Activated naive CD4-positive, alpha-beta T cell treated with anti-CD3 and anti-CD28 coated beads for 36 hours (primary cell): ENCODE measurements at places on chromosomes 6 and 20.
A peak's percentile ranks its signal among the peaks of the same experiment; 100 is the strongest.

DNA sequence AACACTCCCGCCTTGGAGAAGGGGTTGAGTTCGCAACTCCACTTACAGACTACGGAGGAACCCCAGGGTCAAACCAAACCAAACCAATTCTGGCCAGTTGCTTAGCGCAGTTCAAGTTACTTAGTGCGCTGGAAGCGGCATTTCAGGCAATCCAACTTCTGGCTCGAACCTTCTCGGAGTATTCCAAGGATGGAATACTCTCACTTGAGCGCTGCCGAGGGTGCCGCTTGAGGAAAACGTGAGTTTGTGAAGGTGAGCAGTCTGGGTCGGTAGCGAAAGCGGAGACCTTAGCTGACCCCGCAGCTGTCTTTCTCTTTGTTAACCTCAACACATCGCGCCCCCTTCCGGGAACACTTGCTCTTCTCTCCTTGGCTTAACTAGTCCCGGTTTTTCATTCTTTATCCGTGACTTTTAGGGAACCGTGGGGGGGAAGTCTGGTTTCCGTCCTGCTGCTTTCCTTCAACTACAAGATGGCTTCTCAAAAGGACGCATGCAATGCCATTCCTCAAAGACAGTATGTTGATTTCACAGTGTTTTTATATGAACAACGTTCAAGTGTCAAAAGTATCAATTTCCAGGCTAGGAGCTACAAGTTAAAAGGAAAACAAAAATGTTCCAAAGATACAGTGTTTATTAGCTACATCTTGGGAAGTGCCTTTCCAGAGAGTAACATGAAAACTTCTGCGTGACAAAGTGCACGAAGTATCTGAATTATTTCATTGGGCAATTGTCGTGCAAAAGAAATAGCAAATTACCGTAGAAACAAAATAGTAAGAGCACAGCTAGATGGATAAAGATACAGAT is 741 bp upstream of the PNISR start:
- DNase-seq: peak; percentile 83

GRCh38 chr20:12241065-12241464 is 323.4 kb downstream of the BTBD3 start:
- no peak for DNase-seq

DNA sequence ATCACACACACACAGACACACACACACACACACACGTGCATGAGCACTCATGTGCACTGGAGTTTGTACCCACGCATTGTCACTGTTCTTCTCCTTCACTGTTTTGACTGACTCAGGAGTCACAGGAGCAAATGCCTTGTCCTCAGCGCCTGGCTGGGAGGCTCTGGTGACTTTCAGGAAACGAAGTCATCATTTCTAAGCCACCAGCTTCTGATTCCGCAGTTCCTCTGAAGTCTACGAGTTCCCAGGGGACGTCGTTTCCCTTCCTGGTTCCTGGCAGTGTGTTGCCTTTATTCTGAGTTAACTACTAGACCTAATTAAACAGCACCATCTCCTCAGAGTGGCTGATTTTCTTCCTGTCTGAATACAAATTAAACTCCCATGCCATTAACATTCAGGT is 82.2 kb upstream of the PMEPA1 start:
- no peak for DNase-seq

DNA sequence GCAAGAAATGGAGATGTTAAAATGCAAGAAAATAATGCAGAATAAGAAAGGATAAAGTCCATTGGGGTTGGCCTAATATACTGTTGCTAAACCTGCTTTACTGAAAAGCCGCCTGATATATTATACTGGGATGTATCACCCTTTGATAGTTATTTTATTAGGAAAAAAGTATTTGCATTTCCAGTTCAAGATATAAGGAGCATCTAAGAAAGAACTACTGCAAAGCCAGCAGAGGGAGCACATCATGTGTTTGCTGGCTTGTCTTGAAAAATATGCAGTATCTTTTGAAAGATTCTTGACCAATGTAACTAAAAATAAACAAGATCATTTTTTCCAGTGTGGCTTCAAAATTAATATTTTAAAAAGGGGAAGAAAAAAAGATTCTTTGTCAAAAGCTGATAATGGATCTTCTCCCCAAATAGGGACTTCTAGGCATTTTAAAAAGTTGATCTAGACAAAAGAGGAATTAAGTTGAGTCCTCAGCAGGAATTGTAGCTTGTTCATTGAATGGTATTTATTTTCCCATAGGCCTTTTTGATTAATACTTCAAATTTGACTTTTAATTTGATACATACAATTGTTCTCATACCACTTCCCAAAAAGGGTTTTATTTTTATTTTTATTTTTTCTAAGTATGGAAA is 214.9 kb downstream of the ZFAND3 start:
- DNase-seq: peak; percentile 7

GRCh38 chr20:41483553-41483930 is 116.9 kb upstream of the EMILIN3 start:
- DNase-seq: no peak

GRCh38 chr6:30837870-30838269 is 46.4 kb upstream of the DDR1 start:
- no peak for DNase-seq

DNA sequence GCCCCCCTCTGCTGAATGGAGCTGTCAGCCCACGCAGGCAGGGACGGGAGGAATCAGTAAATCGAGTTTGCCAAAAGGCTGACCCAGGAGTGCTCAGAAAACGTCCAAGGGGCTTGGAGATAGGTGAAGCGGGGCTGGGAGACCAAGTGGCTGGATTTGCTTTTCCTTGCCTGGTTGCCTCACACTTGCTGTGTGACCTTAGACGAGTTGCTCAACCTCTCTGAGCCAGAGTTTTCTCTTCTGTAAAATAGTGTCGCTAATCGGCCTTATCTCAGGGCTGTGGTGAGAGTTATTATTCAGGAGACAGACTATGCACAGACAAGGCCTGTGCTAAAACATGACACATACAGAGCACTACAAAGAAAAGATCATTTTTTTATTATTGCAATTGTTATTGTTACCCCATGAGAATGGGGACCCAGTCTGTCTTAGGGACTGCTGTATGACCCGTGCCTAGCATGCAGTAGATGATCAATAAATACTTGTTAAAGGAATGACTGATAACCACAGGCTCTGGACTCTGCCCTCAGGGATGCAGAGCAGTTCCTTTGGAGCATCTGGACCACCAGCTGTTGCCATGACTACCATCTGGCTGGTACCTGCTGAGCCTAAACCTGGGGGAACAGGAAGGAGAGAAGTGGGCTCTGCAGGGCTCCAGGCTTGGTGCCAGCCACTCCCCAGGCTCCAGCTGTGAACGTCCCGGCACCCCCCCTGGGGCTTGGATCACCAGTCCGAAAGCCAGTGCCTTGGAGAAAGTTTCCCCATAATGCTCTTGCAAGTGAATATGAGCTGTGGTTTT is 901 bp downstream of the KCNK15 start:
- peak; percentile 9 for DNase-seq

GRCh38 chr6:130262008-130262407 is 39.3 kb upstream of the SAMD3 start:
- no peak for DNase-seq

DNA sequence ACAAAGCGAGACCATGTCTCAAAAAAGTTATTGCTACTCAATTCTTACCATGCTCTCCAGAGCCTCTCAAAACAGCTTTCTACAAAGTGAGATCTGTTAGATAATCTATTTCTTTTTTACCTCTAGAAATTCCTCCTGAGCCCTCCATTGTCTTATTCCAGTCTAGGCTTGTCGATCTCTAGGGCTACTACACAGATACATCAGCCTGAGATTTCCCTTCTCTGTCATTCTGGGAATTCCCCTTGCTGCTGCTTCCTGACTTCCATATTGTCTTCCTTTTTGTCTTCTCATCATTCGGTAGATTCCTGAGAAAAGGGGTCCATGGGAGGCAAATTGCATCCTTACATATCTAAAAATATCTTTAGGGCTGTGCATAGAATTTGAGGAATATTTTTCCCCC is 75.6 kb upstream of the GNRH2 start:
- no peak for DNase-seq

- no peak for DNase-seq
These were observed 804 bp downstream of the C6orf141 start for GRCh38 chr6:49551078-49551865.

DNA sequence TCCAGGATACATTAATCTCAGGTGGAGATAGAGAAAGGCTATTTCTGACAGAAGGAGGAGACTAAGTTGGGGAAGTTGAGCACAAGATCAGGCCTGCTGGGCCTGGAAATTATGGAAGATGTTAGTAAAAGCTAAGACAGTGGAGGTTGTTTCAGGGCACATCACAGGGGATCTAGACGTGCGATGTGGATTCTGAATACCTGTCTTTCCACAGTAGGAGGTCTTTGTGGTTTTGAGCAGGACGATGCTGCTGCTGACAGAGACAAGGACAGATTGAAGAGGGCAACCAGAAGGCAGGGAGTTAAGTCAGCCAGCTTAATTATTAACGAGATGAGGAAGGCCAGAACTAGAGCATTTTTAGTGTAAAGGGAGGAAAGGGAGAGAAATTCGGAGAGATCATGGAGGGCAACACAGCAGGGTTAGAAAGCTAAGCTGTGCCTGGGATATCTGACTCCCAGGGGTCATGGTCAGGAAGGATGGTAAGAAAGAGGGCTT is 384.9 kb downstream of the MAFB start:
- DNase-seq: no peak

GRCh38 chr20:20012541-20012940 is 4.6 kb upstream of the NAA20 start:
- no peak for DNase-seq

DNA sequence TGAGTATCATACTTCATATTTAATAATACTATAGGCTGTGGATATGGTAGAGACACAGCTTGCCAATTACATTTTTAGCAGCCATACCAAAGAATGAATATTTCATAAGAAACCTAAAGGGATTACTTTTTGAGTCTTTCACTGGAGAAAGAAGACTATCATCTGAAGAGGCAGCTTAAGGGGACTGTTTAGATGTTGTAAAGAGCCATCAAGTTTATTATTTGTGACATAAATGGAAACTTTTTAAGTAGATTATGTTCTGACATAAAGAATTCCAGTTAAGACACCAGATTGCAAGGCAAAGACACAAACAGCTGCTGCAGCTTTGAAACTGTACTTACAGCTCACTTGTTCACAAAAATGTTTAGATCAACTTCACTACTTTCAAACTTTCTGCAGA is 429.4 kb downstream of the TFAP2A start:
- DNase-seq: no peak

- DNase-seq: no peak
These were observed 53.6 kb downstream of the TAF4 start for GRCh38 chr20:62011938-62012534.

DNA sequence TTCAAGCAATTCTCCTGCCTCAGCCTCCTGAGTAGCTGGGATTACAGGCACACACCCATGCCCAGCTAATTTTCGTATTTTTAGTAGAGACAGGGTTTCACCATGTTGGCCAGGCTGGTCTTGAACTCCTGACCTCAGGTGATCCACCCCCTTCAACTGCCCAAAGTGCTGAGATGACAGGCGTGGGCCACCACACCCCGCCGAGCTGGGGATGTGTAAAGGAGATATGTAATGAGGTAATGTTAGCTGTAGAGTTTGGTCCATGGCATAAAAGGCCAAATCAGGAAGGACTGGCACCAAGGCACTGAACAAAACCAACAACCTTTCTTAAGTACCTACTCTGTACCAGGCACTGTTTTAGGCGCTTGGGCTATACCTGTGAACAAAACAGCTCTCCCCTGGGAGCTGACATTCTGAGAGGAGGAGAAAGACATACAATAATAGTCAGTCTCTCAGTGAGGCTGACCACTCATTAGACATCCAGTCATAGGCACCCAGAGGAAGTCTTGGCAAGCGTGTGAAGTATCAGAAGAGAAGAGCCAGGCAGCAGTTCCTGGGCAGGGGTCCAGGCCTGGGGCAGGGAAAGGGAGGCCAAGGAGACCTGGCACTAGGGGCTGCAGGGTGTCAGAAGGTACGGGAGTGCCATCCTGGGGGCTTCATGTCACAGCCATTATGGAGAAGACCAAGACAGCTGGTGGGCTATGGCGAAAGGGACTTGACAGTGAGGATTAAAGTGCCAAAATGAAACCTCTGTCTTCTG is 164.8 kb upstream of the DTNBP1 start:
- no peak for DNase-seq

GRCh38 chr6:22062807-22063408 is 233.9 kb downstream of the PRL start:
- peak; percentile 69 for DNase-seq

DNA sequence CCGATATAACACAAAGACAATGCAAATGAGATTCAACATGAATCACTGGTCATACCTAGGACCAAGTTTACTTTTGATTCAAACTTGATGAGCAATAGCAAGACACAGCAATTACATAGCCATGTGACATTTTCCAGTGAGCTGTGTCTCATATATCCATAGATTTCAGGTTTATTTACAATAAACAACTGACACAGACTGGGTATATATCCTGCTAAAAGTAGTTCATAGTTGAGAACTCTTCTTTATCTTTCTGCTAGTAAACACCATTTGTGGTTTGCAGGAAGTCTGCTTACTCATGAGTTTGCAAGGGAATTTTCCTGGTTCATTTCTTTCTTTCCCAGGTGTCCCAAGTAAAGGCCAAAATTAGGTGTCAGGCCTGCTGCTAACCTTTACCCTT is 343.4 kb downstream of the KIF16B start:
- no peak for DNase-seq

DNA sequence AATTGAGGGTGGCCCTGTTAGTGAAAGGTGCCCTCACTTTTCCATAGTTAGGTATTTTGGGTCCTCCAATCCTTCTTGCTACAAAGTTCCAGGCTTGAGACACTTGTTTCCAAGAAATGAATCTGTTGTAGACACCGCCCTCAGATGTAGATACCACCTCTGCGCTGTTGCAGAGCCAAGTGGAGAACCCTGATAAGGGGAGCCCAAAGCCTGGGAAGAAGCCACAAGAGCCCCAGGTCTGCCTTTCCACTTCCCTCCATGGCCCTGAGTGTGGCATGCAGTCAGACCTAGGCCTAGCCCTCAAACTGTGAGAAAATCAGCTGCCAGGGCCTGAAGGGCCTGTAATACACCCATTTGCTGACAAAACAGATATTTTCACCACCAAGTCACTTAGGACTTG is 37.1 kb downstream of the DTD1 start:
- DNase-seq: no peak

DNA sequence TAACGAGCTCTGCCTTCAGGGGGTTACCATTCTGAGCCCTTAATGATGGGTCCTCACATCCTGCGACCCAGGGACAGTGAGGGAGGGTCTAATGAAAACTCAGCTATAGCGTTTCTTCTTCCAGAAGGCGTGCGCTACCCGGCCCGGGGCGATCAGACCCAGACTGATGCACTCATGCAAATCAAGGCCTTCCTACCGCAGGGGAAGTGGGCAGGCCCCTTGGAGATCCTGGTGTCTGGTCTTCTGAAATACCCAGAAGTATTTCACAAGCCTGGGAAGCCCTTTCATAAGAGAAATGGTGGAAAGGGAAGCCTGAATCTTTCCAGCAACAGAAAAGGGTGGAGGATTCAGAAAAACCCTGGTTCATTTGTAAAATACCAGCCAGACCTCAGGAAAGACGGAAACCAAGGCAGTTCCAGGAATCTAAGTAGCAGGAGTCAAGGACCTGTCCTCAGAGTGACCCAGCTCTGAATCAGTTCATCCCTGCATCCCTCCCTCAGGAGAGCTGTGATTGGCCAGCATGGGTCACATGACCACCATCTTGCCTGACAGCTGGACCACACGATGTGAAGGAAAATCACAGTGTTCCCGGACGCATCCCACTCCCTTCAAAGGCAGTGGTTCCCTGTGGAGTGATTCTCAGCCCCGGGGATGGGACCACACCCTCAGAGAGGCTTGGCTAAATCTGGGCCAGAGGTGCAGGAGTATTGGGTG is 12.7 kb downstream of the BFSP1 start:
- DNase-seq: no peak
